ENCODE measurements at places on chromosomes 2 and 18.

DNA sequence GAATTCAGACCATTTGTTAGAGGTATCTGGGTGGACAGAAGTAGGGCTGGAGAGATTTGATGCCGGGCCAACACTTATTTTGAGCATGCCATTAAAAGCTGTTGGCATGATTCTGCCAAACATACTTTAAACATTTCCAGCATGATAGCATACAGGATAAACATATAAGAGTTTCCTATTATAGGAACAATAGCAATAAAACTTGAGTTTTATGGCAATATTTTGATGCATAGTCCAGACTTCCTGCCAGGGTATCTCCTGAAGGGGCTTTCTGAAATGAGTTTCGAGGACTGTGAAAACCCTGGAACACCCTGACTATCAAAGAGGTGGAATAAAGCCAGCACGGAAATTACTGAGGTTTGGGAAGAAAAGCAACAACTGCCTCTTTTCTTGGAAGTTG, 1398.0 kb upstream of the NXPH2 start:
- no peak for DNase-seq

- DNase-seq, result no peak
These were observed 51.1 kb upstream of the SLC66A3 start for GRCh38 chr2:11103984-11104793.

- no peak for DNase-seq
These were observed 179.1 kb upstream of the CYP26B1 start for GRCh38 chr2:72326759-72327158.

GRCh38 chr2:150191349-150191748, 296.1 kb downstream of the RND3 start:
- DNase-seq, result no peak

DNA sequence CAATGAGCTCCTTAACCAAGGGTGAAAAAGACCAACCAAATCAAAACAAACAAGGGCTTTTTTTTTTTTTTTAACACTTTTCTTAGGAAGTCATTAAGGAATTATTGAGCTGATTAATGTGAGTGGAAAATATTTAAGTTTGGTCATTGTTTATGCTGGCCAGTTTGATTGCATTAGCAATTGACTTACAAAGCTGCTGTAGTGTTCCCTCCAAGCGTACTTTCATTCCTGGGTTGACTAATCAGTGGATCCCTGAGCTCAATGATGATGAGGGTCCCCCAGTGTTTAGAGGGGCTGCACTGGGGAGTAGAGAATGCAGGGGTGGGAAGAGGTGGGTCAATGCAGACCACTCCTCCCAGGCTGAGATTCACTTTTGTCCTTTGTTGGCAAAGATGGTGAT, 119.3 kb downstream of the PRKCE start:
- DNase-seq, result no peak

- DNase-seq, result no peak
These were observed 72.3 kb downstream of the SH3YL1 start for GRCh38 chr2:191311-192190.

DNA sequence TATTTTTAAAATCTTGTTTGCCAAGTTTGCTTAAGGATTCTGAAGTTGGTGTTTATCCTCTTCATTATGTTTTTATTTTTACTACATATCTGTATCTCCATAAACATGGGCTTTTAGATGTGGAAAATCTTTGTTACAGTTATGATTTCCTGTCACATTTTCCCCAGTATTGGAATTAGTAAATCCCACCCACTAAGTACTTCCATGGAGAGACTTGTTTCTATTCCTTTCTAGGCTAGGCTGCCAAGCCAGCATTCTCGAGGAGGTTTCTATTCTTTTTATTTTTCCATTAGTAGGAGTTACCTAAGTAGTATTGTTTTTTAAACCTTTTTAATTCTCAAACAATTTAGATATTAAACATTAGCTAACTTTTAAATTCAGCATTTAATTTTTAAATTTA, 22.1 kb downstream of the PKP4 start:
- no peak for DNase-seq

DNA sequence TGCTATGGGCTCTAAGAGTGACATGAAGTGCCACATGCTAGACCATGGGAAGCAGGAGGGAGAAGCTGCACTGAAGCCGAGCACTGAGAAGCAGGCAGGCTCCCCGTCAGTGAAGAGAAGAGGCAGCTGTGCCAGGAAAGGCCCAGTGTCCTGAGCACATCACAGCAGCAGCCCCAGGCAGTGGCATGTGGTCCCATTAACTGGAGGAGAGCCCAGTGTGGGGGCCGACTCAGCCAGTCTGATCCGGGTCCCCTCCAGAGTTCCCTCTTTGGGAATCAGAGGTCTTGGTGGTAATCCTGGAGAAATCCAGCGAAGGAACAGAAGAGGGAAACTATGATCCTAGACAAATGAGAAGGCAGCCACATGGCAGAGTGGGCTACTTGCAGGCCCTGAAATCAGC, 96.7 kb upstream of the ACAA2 start:
- no peak for DNase-seq

DNA sequence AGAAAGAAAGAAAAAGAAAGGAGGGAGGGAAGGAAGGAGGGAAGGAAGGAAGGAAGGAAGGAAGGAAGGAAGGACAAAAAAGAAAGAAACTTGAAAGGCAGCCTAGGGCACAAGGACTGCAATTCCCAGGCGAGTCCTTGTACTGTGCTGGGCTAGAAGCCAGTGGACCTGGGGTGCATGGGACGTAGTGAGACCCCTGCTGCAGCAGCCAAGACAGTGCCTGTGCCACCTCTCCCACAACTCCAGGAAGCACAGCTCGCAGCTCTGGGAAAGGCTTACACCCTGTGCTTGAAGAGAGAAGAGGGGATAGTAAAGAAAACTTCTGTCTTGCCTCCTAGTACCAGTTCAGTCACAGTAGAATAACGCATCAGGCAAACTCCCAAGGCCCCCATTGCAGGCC, 227.9 kb upstream of the CDH7 start:
- no peak for DNase-seq

DNA sequence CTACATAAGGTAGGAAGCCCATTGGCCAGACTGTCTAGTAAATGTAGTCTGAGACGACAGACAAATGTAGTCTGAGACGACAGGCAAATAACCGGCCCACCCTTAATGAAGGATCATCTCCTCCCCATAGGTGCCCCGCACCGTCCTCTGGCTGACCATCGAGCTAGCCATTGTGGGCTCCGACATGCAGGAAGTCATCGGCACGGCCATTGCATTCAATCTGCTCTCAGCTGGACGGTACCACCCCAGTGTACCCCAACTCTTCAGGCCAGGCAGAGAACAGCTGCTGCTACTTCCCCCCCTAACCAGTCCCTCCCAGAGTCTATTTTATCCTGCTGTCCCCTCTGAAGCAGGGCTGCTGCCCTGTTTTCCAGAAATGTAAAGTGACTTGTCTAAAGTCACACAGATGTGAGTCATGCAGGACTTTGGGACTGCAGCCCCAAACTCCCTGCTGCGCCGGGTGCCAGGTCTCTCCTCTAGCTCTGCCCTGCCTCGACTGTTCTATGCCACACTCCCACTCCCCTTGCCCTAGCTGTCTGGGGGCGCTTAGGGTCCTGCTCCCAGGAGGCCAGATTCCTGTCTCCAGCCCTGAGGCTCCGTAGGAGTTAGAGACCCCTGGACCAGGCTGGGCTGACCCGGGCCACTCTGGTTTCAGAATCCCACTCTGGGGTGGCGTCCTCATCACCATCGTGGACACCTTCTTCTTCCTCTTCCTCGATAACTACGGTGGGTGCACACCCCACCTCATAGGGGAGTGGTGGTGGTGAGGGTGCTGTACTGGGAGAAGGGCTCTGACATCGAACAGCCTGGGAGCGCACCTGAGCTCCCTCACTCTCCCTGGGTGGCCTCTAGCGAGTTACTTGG, 4.7 kb downstream of the SLC11A1 start:
- DNase-seq, result no peak

DNA sequence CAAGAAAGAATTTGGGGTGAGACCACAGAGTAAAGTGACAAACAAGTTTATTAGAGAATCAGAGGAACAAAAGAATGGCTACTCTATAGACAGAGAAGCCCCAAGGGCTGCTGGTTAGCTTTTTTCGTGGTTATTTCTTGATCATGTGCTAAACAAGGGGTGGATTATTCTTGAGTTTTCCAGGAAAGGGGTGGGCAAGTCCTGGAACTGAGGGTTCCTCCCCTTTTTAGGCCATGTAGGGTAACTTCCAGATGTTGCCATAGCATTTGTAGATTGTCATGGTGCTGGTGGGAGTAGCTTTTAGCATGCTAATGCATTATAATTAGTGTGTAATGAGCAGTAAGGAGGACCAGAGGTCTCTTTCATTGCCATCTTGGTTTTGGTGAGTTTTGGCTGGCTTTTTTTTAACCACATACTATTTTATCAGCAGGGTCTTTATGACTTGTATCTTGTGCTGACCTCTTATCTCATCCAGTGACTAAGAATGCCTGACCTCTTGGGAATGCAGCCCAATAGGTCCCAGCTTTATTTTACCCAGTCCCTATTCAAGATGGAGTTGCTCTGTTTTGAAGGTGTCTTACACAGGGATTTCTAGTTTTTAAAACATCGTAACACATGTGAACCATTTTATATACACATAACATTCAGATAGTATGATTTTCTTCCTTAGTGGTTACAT, 77.8 kb downstream of the MYO1B start:
- no peak for DNase-seq

GRCh38 chr2:170324640-170325046, 146.7 kb downstream of the MYO3B start:
- no peak for DNase-seq

- no peak for DNase-seq
These were observed 934 bp downstream of the ZNF804A start for GRCh38 chr2:184599054-184599871.

DNA sequence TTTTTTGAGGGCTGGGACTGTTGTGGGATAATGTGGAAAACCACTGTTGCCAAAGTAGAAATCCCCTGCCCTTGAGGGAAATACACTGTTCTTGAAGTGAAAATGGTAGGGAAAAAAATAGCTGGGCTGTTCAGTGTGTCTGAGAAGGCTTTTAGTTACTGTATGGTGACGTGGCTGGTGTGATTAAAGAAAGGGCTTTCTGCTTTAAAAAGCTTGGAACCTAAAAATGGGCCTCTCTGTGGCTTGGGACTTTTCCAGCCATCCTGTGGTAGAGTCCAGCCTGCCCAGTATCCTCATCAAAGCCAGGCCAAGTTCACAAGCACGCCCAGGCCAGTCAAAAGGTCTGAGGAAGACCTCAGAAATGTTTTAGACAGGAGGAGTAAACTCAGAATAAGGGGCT, 6.8 kb downstream of the MGAT5 start:
- no peak for DNase-seq

GRCh38 chr2:64325852-64326577, 127.9 kb upstream of the LGALSL start:
- peak; percentile 30 for DNase-seq

All from activated T-cell treated with anti-CD3 and anti-CD28 coated beads for 4 hours (primary cell).